ENCODE measurements at places on chromosomes 3 and 15. TPM values are rescaled to one million over a fixed set of nuclear protein-coding genes. Genes with fewer than 3 reads are reported as not detected.

- DNase-seq = no peak
Measured at GRCh38 chr3:35739181-35739809, 100.0 kb downstream of the ARPP21 start.

- DNase-seq = no peak
Measured at GRCh38 chr3:55490276-55490913, 3.3 kb upstream of the WNT5A start.

DNA sequence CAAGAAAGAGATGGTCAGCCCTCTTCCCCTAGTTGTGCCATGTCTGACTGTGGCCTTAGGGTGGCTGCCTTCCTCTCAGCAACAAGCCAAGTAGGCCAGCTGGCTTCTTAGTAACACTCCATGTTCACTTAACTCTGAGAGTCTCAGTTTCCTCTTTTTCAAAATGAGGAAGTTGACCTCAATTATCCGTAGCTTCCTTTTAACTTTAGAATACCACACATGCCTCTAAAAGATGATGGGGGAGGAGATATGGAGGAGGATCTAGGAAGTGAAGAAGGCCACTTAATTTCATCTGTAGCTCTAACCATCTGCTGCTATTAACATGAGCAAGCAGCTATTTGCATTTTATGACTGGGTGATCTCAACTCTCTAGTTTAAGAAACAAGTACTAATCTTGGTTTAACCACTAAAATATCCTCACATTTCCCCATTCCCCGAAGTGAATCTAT, 32.9 kb downstream of the CD200R1L start:
- DNase-seq = no peak

RBP2 gene
- total RNA-seq = not detected

All from activated T-cell treated with anti-CD3 and anti-CD28 coated beads, Interleukin-2, amount 50 U/mL, for 72 hours (primary cell).